Activated gamma-delta T cell treated with Interleukin-2 at 50 U/mL for 16 hours (primary cell): ENCODE measurements at places on chromosomes 7 and 10.

- DNase-seq: no peak
Measured at GRCh38 chr7:27605689-27606269, 56.9 kb downstream of the HIBADH start.

- no peak for DNase-seq
Measured at GRCh38 chr10:64369885-64370773, 848.9 kb downstream of the REEP3 start.

DNA sequence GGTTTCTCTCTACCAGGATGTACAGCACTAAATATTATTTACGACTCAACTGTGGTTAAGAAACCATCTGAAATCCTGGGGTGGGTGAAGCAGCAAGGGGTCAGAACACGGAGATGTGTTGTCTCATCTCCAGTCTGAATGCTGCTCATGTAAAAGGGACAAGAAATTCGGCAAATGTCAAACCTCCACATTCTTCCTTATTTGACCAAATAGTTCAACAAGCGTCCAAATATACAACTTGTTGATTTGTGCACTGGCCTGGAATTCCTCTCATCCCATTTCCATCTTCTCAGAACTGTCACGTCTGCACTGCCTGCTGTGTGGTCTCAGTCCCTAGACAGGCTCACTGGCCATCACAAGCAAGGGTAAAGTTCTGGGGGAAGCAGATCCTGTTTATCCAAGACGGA is 520.0 kb downstream of the PARD3 start:
- no peak for DNase-seq

DNA sequence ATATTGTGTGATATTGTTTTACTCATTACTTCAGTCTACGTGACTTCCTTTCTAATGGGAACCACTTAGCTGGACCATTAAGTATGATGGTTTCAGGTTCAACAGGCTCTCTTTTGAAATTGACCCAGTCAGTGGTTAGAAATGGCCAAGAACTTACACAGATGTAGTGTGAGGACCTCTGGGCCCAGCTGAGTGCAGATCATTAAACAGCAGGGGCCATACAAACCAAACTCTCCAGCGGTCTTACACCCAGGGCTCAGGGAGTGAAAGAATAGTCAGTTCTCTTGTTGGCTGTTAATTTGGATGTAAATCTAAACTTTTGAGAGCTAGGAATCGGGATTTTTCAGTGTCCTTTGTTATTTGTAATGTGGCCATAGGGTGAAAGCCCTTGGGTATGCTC is 107.3 kb downstream of the CELF2 start:
- DNase-seq: no peak

DNA sequence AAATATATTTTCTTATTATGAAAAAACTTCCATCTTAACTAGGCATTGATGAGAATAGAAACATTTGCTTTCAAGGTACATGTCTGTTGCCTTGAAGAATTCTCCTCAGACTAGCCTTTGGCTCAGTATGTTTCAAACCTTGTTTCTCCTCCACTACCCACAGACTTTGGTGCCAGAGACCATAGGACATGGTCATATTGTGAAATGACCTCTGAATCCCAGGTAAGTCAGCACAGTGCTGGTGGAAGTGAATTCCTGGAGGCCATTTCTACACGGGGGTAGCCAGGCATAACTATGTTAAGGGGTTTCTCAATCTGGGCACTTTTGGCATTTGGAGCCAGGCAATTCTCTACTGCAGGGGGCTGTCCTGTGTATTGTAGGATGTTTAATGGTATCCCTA is 112.3 kb upstream of the FAM133B start:
- DNase-seq: no peak

DNA sequence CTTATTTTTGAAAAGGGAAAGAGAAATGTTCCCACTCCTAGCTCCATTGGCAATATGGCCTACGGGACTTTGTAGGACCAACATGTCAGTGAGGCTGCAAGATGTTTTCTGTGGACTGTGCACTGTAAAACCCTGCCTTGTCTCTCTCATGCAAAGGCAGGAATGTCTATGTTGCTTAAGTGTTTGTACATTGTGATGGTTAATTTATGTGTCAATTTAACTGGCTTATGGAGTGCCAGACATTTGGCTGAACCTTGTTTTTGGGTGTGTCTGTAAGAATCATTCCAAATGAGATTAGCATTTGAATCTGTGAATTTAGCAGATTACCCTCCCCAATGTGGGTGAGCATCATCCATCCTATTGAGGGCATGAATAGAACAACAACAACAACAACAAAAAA is 4.1 kb upstream of the PCLO start:
- DNase-seq: no peak

DNA sequence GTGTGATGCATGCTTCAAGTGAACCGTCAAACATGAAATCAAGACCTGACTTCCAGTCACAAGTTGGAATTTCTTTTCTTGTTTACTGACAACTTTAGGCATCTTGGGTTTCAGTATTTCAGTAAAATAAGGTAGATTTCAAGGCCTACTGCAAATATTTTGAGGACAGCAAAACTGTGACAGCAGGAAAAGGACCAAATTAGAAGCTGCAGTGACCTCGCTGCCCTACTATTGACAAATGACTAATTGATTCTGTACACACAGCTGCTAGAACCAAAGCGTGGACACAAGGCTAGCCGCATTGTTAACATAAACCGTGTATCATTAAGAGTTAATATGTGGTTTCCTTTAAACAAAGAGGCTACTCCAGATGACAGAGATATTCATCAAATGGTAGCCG is 105.7 kb upstream of the SEC61G start:
- DNase-seq: no peak

DNA sequence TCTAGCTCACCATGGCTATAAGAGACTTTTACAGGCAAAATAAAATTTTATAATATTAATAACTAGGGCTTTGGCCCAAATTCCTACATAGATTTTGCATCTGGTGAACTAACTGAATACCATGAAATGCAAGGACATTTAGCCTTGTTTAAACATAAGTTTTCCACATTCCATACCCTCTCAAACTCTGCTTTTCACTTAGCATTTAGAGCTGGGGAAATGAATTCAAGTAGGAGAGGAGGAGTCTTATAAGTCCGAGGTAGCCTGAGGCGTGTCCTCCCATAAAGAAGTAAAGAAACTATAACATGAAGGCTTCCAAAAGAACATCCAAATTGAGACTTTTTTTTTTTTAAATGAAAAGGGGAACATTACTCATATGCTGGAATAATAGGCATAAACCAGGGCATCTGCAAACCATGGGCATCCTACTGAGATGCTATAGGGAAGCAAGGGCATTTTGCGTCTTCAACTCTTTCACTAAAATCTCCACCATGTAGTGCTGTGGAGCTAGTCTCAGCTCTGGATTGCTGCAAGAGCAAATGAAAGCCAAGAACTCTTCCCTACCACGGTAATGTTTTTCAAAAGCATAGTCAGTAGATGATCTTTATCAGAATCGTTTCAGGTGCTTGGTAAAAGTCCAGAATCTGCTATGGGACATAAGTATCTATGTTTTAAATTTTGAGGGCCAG is 79.1 kb downstream of the PALS2 start:
- no peak for DNase-seq
